ENCODE measurements at places on chromosomes 5 and 9.

DNA sequence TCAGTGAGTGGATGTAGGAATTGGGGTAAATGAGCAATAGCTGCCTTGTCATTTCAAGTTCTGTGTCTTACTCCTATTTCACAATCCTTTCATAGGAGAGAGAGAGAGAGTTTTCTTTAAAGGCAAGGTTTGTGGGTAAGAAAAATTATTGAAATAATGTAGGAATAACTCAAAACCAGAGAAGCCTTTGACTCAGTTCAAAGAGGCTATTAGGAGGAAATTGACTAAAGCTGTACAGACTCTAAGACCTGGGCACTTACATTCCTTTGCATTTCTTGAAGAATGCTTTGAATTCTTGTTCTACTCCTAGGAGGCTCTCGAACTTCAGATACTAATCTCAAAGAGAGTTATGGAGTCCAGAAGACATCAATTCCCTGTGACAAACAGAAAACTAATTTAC, 257.1 kb downstream of the FBXL7 start:
- no peak for DNase-seq

DNA sequence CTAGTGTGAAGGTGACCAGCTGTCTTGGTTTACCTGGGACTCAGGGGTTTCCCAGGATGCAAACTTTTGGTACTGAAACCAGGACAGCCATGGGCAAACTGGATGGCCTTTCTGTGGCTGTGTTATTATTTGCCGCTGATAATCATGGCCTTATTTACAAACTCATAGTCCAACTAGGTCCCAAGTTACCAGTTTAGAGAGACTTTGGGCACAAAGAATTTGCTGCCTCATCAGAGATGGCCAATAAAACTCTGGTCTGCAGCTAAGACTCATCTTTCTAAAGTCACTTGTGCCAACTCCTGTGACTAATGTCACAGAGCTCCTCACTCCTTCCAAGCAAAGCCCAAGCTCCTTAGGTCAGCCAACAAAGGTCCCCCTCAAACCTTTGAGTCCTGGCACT, 47.5 kb upstream of the PLPP6 start:
- no peak for DNase-seq

DNA sequence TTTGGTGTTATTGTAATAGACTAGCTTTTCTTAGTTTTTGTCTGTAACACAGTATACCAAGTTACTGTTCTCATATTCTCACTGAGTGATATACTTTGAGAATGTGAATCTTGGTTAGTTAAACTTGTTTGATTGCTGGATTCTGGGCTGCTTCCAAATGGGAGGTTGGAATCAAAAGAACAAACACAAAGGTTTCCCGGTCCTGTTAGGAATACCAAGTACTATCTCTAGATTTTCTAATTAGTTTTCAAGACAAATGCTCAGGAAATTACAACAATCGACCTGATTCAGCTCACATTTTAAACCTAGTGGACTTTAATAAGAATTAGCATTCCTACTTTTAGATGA, 244.3 kb downstream of the CSNK1G3 start:
- DNase-seq = no peak

GRCh38 chr9:35193762-35194161, 32.0 kb downstream of the UNC13B start:
- no peak for DNase-seq

- DNase-seq = no peak
Measured at GRCh38 chr9:105415662-105415980, 32.2 kb upstream of the FSD1L start.

- DNase-seq = no peak
Measured at GRCh38 chr5:125584140-125584520, 837.7 kb upstream of the ZNF608 start.

- no peak for DNase-seq
Measured at GRCh38 chr5:174378121-174378874, 332.8 kb downstream of the NSG2 start.

DNA sequence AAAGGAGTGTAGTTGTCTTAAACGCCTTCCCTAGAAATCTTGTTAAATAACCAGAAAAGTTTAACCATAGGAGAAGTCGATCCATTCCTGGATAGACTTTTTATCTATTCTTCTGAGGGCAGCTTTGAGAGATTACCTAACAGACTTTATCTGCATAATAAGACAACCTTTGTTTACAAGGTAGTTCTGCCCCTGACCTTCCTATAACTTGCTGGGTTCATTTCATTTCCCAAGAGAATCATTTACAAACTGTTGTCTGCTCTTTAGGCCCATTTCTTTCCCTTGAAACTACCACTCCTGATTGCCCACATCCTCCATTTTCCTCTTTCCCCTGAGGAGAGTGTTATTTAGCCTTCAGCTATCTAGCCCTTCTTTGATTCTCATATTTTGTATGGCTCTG, 65.9 kb upstream of the VPS13A start:
- DNase-seq = no peak

DNA sequence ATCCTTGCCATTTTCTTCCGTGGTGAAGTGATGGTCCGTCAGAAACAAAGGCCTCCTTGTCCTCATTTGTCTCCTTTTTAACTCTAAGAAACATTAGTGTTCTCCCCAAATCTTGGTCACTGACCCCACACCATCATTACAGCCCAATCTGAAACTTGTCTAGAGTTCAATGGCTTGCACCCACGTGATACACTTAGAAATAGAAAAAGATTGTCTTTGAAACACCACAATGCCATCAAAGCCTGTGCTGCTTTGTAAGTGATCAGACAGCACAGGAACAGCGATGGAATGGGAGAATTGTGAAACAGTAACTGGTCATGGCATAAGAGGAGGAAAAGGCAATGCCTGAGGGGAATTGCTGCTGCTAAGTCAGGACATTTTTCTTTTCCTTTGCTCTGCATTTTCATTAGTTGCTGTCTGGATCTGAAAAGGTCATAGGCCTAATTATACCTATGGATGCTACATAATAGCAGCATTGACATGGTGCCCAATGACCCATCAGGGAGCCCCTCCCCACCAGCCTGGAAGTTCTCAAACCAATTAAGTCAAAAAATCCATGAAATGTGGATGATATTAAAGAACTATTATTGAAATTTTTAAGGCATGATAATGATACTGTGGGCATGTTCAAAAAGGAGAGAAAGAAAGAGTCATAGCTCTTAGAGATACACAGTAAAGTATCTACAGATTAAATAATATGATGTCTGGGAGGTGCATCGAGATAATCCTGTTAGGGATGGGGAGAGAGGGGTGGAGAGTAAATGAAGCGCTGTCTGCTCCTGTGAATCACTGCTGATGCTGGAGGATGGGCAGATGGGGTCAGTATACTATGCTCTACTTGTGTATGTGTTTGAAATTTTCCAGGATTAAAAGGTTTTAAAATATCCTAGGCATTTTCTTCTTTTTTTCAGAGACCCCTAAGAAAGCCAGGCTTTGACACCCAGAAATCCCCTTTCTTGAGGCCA, 83.6 kb downstream of the ENC1 start:
- no peak for DNase-seq

DNA sequence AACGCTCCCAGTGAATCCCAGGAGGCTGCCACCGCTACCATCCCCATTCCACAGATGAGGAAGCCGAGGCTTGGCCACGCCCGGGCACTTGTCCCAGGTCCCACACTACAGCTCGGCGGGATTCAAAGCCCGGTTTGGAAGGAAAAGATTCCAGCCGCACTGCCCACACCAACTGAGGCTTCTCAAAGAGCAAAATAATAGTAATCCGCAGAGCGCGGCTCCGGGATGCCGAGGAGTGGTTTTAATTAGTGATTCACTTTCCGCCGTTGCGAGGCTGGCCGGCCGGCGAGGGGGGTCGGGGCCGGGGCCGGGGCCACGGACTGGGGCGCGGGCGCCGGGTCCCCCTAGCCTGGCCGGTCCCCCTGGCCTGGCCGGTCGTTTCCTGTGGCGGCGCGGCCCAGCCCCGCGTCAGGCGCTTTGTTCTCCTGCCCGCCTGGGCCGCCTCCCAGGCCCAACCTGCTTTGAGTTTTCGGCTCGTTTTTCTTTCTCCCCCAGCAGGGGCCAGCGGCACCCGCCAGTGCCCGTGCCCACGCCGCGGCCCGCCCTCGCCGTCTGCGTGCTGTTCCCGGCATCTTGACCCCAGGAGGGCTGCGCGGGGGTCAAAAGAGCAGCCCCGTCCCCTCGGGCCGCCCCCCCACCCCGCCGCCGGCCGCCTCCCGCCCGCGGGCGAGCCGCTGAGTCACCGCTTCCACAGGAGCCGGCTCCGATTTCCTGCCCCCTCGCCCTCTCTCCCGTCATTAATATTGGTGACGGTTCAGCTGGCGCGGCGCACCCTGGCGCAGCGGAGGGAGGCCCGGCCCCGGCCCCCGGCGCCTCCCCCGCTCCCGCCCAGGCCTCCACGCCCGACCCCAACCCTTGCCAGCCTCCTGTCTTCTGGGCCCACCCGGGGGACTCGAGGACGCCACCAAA, 31.2 kb downstream of the FGF18 start:
- peak; percentile 27 for DNase-seq

GRCh38 chr5:68911840-68912690, 181.7 kb upstream of the SLC30A5 start:
- DNase-seq = peak; percentile 32

DNA sequence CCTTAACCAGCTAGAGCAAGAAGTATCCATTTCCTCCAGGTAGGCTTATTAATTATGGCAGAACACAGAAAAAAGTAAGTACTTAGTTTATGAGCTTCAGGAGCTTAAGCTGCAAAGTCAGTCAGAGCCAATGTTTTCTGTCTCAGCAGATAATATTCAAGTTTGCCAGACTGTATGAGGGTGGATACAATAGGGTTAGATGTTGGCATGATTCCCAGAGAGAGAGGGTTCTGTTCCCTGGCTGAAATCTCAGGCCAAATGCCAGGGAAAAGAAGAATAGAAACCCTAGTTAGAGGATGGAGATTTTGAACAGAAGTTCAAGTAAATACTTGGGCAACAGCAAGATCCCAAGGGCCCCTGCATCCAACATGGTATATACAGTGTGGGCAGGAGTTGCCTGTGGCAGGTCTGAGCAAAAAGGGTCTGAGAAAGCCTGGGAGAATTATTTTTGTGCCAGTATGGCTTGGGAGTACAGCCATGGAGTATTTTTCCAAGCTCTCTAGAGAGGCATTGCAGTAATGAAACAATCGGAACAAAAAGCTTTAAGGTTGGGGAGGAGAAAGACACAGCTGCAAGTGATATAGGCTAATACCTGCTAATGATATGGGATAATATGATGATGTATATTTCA, 31.0 kb upstream of the ISOC1 start:
- no peak for DNase-seq

GRCh38 chr9:71758785-71759184, 9.5 kb downstream of the CEMIP2 start:
- DNase-seq = no peak

GRCh38 chr5:169798438-169798837, 161.4 kb downstream of the DOCK2 start:
- no peak for DNase-seq

- no peak for DNase-seq
Measured at GRCh38 chr5:89981878-89982773, 427.4 kb downstream of the CETN3 start.

GRCh38 chr5:147628058-147628895, 118.4 kb upstream of the DPYSL3 start:
- DNase-seq = peak; percentile 23

GRCh38 chr5:158499892-158500418, 599.8 kb downstream of the EBF1 start:
- DNase-seq = no peak

- DNase-seq = no peak
Measured at GRCh38 chr5:94140300-94140699, 398.9 kb upstream of the POU5F2 start.

DNA sequence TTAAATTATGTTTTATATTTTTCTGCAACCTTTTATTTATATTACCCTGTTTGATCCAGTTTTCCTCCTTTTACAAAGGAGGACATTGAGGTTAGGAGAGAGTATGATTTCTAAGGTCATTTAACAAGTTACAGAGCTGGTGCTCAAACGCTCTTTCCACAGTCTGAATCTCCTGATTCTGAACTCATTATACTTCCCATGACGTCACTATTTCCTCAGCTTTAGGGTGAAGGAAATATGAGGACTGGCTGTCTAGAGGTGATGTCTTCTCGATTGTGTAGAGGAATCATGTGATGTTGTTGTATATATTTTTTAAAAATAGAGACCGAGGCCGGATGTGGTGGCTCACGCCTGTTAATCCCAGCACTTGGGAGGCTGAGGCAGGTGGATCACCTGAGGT, 140.0 kb downstream of the ARHGAP26 start:
- no peak for DNase-seq

GRCh38 chr9:71620746-71621145, 147.6 kb downstream of the CEMIP2 start:
- DNase-seq = no peak

DNA sequence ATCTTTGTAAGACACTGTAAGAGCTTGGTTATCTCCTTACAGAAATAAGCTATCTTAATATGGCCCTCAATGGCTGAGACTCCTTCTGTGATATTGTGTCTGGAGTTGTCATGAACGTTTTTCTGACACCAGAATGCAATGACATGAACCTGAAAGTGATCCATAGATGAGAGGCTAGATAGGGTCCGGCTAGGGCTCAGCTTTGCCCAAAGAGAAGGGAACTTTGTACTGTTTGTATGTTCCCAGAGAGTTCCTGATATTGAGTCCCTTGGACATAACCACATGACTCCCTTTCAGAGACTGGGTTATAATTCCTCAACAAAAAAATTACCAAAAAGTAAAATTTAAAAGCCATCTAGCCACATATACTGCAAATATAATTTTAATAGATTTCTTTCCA, 575.8 kb upstream of the CLINT1 start:
- no peak for DNase-seq

DNA sequence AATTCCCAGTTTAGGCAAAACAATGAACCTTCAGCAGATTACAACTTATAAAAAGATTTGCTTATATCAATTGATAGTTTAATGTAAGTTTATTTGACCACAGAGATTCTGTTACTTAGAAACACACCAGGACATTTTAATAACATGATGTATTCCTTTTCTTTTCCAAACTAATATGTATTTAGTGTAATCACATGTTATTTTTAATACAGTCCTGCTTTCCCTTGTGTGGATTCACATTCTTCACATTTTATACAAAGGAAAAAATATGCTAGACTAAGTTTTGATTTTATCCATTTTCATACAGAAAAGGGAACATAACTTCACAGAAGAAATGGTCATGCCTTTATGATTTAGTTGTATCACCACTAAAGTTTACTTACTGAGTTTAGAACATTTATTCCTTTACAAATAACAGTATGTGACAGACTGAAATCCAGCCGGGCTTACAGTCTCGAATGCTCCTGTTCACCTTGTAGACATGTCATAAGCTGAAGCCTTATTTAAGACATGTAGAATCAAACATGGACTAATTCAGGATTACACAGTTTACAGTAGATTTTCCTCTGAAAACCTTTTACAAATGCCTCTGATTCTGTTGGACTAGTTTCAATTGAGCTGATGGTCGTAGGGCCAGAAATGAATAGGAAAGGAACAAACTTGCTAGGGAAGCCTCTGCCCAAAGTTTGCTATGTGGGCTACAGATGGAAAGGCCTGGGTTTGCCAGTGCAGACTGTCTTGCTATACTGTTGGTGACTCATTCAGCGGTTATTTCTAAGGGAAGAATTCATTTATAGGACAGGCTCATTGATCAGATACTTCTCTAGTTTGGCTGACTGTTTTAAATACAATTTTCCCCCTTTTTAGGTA, 6.6 kb upstream of the ASPN start:
- DNase-seq = no peak

- no peak for DNase-seq
Measured at GRCh38 chr9:114898741-114899140, 31.6 kb downstream of the TNFSF8 start.

GRCh38 chr5:131460867-131461572, 174.0 kb downstream of the RAPGEF6 start:
- no peak for DNase-seq

GRCh38 chr5:6838736-6839135, 125.5 kb downstream of the TENT4A start:
- no peak for DNase-seq
